ENCODE measurements at places on chromosomes 1 and 21.
A peak's percentile ranks its signal among the peaks of the same experiment; 100 is the strongest.

GRCh38 chr21:40555021-40555528 lies 291.9 kb downstream of the DSCAM start:
- no peak overlapping the region for H3K4me3 ChIP-seq
- H3K27ac ChIP-seq, result no peak overlapping the region
- H3K27me3 ChIP-seq, result no peaks in the 10 kb centered on the region
- no peak for DNase-seq
- no peaks in the 10 kb centered on the region for H3K4me1 ChIP-seq

GRCh38 chr1:221025501-221025900 lies 146.3 kb downstream of the HLX start:
- DNase-seq, result no peak
- H3K27ac ChIP-seq, result peak overlapping the region; percentile 54
- peaks cover 24% of the 10 kb centered on the region for H3K4me1 ChIP-seq
- no peaks in the 10 kb centered on the region for H3K27me3 ChIP-seq
- H3K36me3 ChIP-seq, result no peaks in the 10 kb centered on the region

DNA sequence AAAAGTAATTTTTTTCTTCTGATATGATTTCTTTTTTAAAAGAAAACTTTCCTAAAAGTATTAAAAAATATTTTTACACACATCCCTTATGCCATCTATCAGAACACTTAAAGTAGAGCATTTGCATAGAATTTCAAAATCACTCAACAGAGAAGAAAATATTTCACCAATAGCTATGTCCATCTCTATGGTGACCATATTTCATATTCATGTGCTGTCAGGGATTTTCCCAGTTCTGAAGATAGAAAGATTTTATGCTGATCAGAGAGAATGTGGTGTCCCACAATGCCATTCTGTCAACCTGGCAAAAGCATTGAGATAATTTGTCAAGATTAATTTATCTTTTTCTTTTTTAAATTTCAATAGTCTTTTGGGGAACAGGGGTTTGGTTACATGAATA lies 87.0 kb downstream of the C4BPA start:
- no peak for DNase-seq

GRCh38 chr1:97919585-97920261 lies 1.1 kb downstream of the DPYD start:
- H3K4me1 ChIP-seq, result peaks cover 22% of the 10 kb centered on the region
- H3K36me3 ChIP-seq, result peaks cover 2% of the 10 kb centered on the region
- peak overlapping the region; percentile 89 for H3K27ac ChIP-seq
- H3K27me3 ChIP-seq, result no peaks in the 10 kb centered on the region
- peak overlapping the region; percentile 93 for H3K4me3 ChIP-seq

GRCh38 chr1:189970331-189971230 lies 507.1 kb downstream of the BRINP3 start:
- no peak overlapping the region for H3K27ac ChIP-seq
- no peaks in the 10 kb centered on the region for H3K27me3 ChIP-seq
- H3K4me1 ChIP-seq, result no peaks in the 10 kb centered on the region
- no peaks in the 10 kb centered on the region for H3K36me3 ChIP-seq
- no peak for DNase-seq

DNA sequence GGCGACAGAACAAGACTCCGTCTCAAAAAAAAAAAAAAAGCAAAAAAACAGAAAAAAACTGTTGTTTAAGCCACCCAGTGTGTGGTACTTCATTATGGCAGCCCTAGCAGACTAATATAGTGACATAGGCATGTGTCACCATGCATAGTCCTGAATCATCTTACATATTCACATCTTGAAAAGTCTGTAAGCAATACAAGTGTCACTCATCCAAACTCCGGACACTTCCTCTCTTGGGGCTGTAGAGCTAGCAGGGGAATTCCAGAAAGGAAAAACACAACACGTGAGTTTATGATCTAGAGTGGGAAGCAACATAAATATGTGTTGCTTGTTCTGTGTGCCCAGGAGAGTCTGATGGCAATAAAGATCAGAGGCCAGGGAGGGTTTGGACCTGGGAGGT lies 81.6 kb upstream of the KCNE2 start:
- H3K27me3 ChIP-seq, result peaks cover 3% of the 10 kb centered on the region
- no peak overlapping the region for H3K27ac ChIP-seq
- no peaks in the 10 kb centered on the region for H3K4me1 ChIP-seq
- no peaks in the 10 kb centered on the region for H3K36me3 ChIP-seq

- H3K4me1 ChIP-seq, result no peaks in the 10 kb centered on the region
- H3K36me3 ChIP-seq, result no peaks in the 10 kb centered on the region
- no peak overlapping the region for H3K4me3 ChIP-seq
- DNase-seq, result no peak
These were observed 53.0 kb downstream of the EPHB2 start for GRCh38 chr1:22763487-22764200.

GRCh38 chr1:3928586-3928985 lies 28.5 kb upstream of the C1orf174 start:
- H3K4me1 ChIP-seq, result no peaks in the 10 kb centered on the region
- H3K27ac ChIP-seq, result no peak overlapping the region
- H3K27me3 ChIP-seq, result no peaks in the 10 kb centered on the region

GRCh38 chr1:66012106-66012784 lies 219.6 kb downstream of the PDE4B start:
- H3K27me3 ChIP-seq, result no peaks in the 10 kb centered on the region
- no peaks in the 10 kb centered on the region for H3K4me1 ChIP-seq
- no peak overlapping the region for H3K4me3 ChIP-seq
- DNase-seq, result no peak
- H3K27ac ChIP-seq, result no peak overlapping the region

DNA sequence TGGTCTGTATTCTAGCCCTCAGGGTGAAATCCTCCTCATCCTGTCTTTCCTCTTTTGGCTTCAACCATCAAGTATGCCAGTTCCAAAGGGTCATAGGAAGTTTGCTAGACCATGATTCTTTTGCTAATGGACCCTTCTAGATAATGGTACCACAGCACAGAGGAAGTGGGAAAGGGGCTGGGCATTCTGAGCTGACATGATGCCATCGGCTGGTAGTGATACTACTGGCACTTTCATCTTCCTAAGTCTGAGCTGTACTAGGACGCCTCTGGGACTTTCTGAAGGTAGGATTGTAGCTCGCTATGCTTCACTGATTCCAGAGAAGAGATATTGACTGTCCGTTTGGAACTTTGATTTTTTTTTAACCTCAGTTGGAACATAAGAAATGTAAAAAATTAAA lies 11.4 kb downstream of the FASLG start:
- H3K4me3 ChIP-seq, result no peak overlapping the region
- H3K27ac ChIP-seq, result no peak overlapping the region
- no peak for DNase-seq
- no peaks in the 10 kb centered on the region for H3K36me3 ChIP-seq

GRCh38 chr21:39799178-39799577 lies 54.2 kb downstream of the IGSF5 start:
- no peak overlapping the region for H3K4me3 ChIP-seq
- DNase-seq, result no peak
- H3K27me3 ChIP-seq, result no peaks in the 10 kb centered on the region
- no peaks in the 10 kb centered on the region for H3K36me3 ChIP-seq

- H3K27me3 ChIP-seq, result no peaks in the 10 kb centered on the region
- no peak for DNase-seq
- no peak overlapping the region for H3K4me3 ChIP-seq
- no peaks in the 10 kb centered on the region for H3K36me3 ChIP-seq
- peak overlapping the region; percentile 96 for H3K27ac ChIP-seq
These were observed 164.1 kb upstream of the IRF2BP2 start for GRCh38 chr1:234773936-234774677.

GRCh38 chr1:109083923-109084322 lies 6.6 kb upstream of the TMEM167B start:
- no peaks in the 10 kb centered on the region for H3K36me3 ChIP-seq
- H3K27ac ChIP-seq, result no peak overlapping the region

GRCh38 chr1:192005976-192006375 lies 152.3 kb upstream of the RGS18 start:
- H3K4me3 ChIP-seq, result no peak overlapping the region
- no peak overlapping the region for H3K27ac ChIP-seq
- DNase-seq, result no peak
- no peaks in the 10 kb centered on the region for H3K4me1 ChIP-seq

- H3K4me3 ChIP-seq, result no peak overlapping the region
- H3K27me3 ChIP-seq, result no peaks in the 10 kb centered on the region
- peaks cover under 1% of the 10 kb centered on the region for H3K4me1 ChIP-seq
- H3K27ac ChIP-seq, result no peak overlapping the region
- no peak for DNase-seq
These were observed 5.6 kb upstream of the GPSM2 start for GRCh38 chr1:108871050-108871724.

DNA sequence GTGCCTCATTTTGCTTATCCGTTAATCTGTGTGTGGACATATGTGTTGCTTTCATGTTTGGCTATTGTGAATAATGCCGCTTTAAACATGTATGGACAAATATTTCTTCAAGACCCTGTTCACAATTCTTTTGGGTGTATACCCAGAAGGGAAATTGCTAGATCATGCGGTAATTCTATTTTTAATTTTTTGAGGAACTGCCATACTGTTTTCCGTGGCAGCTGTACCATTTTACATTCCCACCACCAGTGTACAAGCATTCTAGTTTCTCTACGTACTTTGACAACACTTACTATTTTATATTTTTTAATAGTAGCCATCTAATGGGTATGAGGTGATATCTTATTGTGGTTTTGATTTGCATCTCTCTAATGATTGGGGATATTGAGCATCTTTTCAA lies 7.1 kb upstream of the NID1 start:
- H3K36me3 ChIP-seq, result no peaks in the 10 kb centered on the region
- DNase-seq, result no peak
- H3K27me3 ChIP-seq, result peaks cover 10% of the 10 kb centered on the region
- H3K4me3 ChIP-seq, result no peak overlapping the region
